Activated naive CD4-positive, alpha-beta T cell treated with anti-CD3 and anti-CD28 coated beads, Interleukin-2, amount 50 U/mL, for 16 hours (primary cell): ENCODE measurements at places on chromosomes 5 and 9.

DNA sequence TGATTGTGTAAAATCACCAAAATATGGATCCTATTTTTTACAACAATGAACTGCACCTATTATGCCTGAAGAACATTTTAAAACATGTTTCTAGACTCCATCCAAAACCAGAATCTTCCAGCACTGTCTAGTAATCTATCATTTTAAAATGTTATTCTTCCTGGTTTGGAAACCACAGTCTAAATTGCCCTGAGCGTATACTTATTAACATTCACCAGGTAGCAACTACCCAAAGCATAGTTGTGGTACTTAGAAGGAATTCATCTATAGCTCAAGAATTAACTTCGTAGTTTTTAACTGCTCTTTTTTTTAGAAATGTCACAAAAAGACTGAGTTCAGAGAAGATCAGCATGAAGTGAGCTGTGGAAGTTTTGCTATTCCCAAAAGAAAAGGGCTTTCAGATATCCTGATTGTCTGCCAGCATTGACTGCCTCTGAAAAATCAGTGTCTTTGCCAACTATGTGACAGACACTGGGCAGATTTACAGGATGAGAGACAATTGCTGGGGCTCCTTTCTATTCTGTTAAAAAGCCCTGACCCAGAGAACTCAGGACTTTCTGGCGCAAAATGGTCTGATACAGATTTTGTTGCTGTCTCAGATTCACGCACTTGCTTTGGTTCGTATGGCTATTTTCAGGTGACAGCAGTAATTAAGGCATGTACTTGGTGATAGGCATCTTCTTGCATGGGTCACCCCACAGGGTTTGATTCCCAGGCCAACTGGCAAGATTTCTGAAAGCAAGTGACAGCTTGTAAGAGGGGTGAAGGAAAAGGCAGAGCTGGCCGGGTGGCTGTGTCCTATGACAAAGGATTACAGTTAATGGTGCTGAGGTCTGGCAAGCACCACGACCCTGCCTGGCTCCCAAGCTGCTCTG, 152.5 kb upstream of the RAI14 start:
- DNase-seq, result no peak

DNA sequence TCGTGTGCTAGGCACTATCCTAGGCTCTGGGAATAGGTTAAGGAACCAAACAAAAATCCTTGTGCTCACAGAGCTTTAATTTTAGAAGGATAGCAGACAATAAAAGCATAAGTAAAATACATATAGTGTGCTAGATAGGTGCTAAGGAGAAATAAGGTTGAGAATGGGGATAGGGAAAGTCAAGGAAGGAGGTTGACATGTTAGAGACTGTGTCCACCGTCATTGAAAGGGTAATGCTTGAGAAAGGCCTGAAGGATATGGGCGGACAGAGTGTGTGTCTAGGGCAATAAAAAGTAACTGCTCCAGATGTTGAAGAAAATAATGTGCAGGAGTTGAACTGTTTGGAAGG, 482 bp upstream of the TDRD7 start:
- no peak for DNase-seq

- peak; percentile 87 for DNase-seq
Measured at GRCh38 chr9:38068701-38069628, at the start of gene SHB. SHB (minus strand) TSS chr9:38069227; CDS start chr9:38068645, 582 bp downstream.

GRCh38 chr9:133759146-133759900, 21.2 kb upstream of the SARDH start:
- no peak for DNase-seq

DNA sequence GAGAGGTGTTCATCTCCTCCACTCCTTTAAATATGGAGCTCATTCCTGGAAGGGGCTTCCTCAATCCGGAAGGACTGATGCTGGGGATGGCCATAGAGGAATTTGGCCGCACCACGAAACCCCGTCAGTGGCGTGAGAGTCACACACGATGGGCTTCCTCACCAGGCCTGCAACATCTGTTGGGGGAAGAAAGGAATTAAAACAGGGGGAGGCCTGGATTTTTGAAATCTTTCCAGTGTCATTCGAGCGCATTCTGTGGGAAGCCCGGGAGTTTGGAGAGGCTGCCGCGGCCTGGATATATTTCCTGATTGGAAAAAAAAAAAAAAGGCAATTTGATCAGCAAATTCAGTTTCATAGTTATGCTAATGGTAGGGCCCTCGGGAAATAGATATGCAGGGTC, 76.3 kb upstream of the ORM1 start:
- DNase-seq, result no peak

DNA sequence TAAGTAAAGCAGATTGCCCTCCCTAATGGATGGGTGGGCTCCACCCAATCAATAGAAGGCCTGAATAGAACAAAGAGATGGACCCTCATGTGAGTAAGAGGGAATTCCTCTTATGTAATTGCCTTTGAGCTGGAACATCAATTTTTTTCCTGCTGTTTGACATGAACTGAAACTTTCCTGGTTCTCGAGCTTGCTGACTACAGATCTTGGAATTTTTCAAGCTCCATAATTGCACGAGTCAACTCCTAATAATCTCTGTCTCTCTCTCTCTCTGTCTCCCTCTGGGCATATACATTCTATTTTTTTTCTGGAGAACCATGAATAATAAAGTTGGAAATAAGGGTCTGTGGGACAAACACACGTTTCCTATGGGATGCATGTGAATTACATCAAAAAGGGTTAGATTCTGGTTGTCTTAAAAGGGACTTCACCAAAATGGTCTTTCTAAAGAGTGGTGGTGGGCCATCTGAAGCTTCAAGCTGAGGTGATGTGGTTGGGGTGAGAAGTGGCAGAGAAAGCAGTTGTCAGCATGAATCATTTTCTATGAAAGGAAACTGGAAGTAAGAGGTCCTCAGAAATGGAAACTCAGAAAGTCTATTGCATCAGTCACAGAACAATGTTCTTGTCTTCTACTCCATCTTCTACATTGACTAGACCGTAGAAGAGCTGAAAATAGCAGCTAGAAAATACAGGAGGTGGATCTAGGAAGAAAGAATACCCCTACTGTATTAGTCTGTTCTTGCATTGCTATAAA, 47.0 kb upstream of the HOMER1 start:
- DNase-seq, result peak; percentile 27

- peak; percentile 67 for DNase-seq
Measured at GRCh38 chr9:35616681-35617459, 1.3 kb downstream of the CD72 start.

- DNase-seq, result peak; percentile 23
Measured at GRCh38 chr5:61329550-61330128, 2.4 kb upstream of the ZSWIM6 start.

GRCh38 chr5:173868096-173868880, 19.9 kb upstream of the CPEB4 start:
- DNase-seq, result no peak

- DNase-seq, result no peak
Measured at GRCh38 chr5:60417500-60418181, 282.3 kb downstream of the DEPDC1B start.

- no peak for DNase-seq
Measured at GRCh38 chr5:142432961-142433360, 108.1 kb upstream of the SPRY4 start.

DNA sequence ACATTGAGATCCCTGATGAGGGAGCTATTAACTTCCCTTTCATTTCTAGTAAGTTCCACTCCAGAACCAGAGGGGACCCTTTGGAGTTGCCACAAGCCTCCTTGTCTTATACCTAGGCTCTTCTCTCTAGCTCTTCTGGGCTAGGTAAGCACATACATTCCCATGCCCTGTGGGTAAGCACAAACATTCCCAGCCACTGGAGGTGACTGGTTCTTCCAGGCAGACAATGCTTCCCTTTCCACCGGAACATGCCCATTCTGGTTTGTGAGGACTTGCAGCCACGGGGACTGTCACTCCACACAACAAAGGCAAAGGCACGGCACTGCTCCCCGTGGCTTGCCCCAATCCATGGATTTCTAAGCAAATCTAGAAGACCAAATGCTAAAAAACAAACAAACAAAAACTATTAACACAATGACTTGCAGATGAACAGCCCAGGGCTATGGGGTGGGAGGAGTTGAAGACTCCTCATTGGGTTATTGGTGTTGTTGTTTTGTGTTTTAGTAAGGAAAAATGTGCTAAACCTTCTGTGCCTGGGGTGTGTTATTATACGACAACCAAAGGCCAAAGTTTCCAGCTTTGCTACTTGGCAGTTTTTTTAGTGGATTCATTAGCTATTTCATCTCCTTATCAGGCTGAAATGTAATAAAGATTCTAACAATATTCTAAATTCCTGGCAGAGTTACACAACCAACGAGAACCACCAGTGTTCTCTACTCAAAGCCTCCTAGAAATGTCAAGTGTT, 276.2 kb downstream of the SYK start:
- DNase-seq, result no peak

- peak; percentile 48 for DNase-seq
Measured at GRCh38 chr9:32968101-32969011, 33.1 kb downstream of the APTX start.

- DNase-seq, result peak; percentile 37
Measured at GRCh38 chr9:90915693-90916092, 114.1 kb downstream of the SYK start.

DNA sequence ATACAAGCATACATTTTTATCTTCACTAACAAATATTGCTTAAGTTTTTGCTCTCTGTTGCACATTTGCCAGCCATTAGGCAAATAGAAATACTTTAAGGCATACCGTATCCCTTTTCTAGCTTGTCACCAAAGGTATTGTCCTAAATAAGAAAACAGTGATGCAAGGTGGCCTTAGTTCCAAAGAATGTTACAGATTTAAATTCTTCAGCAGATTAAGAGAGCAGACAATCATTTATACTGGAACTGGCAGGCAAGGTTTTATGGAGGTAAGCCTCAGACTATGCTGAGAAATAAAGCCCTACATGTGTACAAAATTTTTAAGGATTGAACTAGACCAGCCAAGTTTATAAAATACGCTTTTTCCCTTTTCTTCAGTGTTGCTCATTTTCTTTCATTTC, 247.8 kb downstream of the IZUMO3 start:
- DNase-seq, result no peak

DNA sequence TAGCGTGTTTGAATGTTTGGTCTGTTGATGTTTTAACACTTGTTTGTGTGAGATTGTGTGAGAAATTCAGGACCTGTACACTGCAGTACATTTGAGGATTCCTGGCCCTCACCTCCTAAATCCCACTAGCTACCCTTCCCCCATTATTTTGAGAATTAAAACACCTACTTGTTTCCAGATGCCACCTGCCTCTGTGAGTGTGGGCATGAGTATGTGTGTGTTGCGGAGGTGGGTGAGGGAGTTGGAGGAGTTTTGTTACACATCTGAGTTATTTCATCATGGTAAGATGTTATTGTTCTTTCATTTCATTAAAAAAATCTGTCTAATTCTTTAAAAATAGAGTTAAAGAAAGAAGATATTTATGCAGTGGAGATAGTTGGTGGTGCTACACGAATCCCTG, 36.3 kb downstream of the HSPA4 start:
- no peak for DNase-seq

- DNase-seq, result no peak
Measured at GRCh38 chr9:1222511-1222910, 172.4 kb downstream of the DMRT2 start.

DNA sequence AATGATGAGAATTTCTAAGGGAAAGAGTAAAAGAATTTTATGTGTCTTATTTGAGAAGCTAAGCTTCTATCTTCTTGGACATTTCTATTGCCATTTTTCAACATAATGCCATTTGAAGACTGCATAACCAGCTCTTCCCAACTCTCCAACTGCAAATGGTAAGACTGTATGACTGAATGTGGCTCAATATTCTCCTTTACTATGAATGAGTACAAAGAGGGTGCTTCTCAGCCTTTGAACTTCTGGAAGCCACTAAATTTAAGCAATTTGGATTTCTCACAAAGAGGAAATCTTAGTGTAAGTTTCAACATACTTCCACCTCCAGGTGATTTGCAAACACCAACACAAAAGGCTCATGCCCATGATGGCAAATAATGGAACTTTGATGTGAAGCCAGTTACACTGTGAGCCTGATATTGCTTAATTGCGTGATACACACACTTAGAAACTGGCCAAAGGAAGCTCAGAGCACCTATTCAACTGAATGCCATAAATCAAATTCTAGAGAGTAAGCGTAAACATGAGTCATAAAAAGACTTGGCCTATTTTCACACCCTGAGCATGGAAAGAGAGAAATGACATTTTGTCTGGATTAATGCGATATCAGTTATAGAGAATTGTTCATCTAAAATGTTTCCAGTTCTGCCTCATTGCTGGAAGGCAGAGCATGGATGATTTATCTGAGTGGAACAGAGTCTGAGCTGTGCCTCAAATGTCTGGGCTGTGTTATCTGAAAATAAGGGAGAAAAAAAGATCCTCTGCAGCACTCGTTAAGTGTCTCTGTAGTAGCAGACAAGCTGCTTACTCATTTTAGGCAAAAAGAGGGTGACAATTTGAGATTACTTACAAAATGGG, 145.3 kb downstream of the PLK2 start:
- no peak for DNase-seq

GRCh38 chr5:40386289-40386688, 293.4 kb upstream of the PTGER4 start:
- DNase-seq, result no peak

- DNase-seq, result no peak
Measured at GRCh38 chr9:138066049-138066448, 188.5 kb downstream of the CACNA1B start.

DNA sequence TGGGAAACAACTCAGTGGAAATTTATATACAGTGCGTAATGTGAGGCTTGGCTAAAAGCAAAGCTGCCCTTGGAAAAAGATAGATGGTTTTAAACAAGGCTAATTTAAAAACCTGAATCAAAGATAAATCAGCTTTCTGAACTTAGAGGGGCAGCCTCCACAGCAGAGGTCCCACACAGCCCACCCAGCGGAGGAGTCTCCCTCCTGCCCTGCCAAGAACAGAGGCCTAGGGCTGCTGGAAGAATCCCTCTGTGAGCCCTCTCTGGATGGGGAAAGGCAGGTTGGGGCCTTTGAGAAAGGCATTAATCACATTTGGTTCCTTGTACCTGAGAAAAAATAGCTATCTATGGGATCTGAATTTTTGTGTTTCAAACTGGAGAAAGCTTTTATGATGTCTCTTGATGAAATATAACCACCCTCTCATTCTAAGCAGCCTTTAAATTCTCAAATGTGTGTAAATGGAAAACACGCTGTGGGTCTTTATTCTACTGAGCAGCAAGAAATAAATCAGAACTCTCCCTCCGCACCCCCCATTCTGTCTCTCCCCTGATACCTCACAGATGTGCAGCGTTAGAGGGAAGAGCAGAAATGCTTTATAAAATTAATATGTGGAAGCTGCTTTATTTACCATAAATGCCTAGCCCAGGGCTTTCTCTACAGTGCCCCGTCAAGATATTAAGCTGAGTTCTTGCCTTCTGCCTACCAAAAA, 329.2 kb downstream of the EFNA5 start:
- DNase-seq, result no peak

DNA sequence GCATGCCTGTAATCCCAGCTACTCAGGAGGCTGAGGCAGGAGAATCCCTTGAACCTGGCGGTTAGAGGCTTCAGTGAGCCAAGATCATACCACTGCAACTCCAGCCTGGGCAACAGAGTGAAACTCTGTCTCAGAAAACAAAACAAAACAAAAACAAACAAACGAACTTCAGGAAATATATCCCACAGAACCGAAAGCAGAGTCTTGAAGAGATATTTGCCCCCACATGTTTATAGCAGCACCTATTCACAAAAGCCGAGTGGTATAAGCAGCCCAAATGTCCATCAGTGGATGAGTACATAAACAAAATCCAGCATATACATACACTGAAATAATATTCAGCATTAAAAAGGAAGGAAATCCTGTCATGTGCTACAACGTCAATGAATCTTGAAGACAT, 57.6 kb upstream of the GRIN3A start:
- DNase-seq, result no peak

- no peak for DNase-seq
Measured at GRCh38 chr5:147445090-147445489, 64.8 kb downstream of the DPYSL3 start.
